Liver (tissue), 10 donors: ENCODE measurements at places on chromosomes 3 and 15. TPM values are rescaled to one million over a fixed set of nuclear protein-coding genes. Genes with fewer than 3 reads are reported as not detected.

Gene MORC1
- 0.33 TPM for total RNA-seq

Gene UCN2
- not detected for total RNA-seq

Gene CHDH
- total RNA-seq = 9.1 TPM

Gene LDHAL6B
- not detected for total RNA-seq

Gene CD200R1
- 0.84 TPM for total RNA-seq

Gene CDCP1
- 0.67 TPM for total RNA-seq

Gene ST6GAL1
- total RNA-seq = 376 TPM

Gene CTSH
- total RNA-seq = 46.3 TPM

Gene BFSP2
- not detected for total RNA-seq

Gene TRAIP
- 7.9 TPM for total RNA-seq

Gene IGSF11
- 0.17 TPM for total RNA-seq

Gene GOLGA6L4
- 1.3 TPM for total RNA-seq

Gene MYRIP
- total RNA-seq = 11.7 TPM

Gene NLGN1
- 0.37 TPM for total RNA-seq

Gene SCAMP5
- 5.8 TPM for total RNA-seq

Gene SLCO3A1
- 2.4 TPM for total RNA-seq

Gene ROPN1
- not detected for total RNA-seq

Gene ARHGEF26
- total RNA-seq = 1.4 TPM

Gene SI
- not detected for total RNA-seq

Gene LYZL4
- not detected for total RNA-seq

Gene SEMA3B
- total RNA-seq = 0.56 TPM

Gene MB21D2
- total RNA-seq = 1.9 TPM

Gene ZNF80
- not detected for total RNA-seq

Gene HESX1
- total RNA-seq = 0.33 TPM

Gene JAGN1
- total RNA-seq = 29.3 TPM

Gene ATG7
- total RNA-seq = 53.8 TPM

Gene DLEC1
- total RNA-seq = 0.17 TPM

Gene CEP19
- 0.59 TPM for total RNA-seq

Gene ARGFX
- total RNA-seq = not detected

Gene TNFAIP8L3
- total RNA-seq = 4.9 TPM
